Urothelium cell line (cell line): ENCODE measurements at places on chromosomes 1 and 21.

DNA sequence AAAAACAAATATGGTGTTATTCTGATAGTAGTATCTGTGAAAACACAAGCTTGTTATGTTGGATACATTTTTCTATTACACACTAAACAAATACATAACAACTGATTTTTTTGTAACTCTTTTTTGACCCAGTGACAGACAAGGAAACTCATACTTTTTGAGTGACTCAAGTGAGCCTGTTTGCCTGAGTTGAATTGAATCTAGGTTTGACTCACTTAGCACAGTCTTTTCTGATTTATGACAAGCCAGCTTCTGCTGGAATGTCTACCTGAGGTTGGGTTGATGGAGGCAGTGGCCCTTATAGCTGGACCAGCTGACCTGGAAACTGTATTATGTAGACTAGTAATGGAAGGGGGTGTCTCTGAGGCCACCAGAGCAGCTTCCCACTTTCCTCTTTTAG is 4.2 kb upstream of the CLCA4 start:
- peak; percentile 27 for DNase-seq

DNA sequence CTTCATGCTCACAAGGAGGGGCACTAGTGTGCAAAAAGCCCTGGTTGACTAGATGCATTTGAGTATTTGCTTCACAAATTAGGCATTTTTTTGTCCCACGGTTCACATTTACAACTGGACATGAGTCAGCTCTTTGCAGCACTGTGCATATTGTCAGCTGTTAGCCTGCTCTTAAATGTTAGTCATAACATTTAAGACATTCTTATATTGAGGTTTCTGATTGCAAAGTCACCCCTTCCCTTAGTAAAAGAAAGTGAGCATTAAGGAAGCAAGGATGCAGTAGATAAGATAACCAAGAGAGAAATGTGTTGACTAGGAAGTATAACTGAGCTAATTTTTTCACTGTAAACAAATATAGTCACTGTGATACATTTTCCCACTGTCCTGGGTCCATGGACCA is 132.6 kb upstream of the CTTNBP2NL start:
- DNase-seq = no peak

GRCh38 chr1:162470216-162470615 is 27.4 kb upstream of the UHMK1 start:
- no peak for DNase-seq

- DNase-seq = no peak
Observed at GRCh38 chr1:205630651-205631009, 1.2 kb downstream of the ELK4 start.

GRCh38 chr1:48462716-48463302 is 9.2 kb downstream of the SPATA6 start:
- DNase-seq = no peak
